Occipital lobe (tissue), 3 donors: ENCODE measurements at places on chromosomes 7 and 10.
A peak's percentile ranks its signal among the peaks of the same experiment; 100 is the strongest.

DNA sequence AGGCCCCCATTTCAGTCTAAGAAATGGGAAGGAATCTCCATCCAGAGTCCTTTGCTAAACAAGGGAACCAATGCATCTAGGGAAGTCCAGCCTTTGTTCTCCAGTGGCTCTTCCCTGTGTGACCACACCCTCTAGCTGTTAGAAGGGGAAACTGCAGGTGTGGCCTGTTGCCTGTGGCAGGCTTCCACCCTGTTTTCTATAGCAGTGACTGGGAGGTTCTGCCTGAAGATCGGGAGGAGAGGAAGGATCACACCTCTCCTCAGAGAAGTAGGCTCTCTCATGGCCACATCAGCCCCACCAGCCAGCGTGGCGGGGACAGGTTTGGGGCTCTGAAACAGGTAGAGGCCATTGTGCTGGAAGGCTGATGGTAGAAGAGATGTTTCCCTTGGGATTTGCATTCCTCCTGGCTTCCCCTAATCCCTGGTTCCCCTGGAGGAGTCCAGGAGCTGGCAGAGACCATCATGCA is 47.7 kb upstream of the TRIM8 start:
- no peak for DNase-seq

- DNase-seq: no peak
These were observed 227.8 kb upstream of the GRB10 start for GRCh38 chr7:51010534-51010933.

- no peak for DNase-seq
These were observed 17.3 kb upstream of the FAM241B start for GRCh38 chr10:69612760-69613159.

DNA sequence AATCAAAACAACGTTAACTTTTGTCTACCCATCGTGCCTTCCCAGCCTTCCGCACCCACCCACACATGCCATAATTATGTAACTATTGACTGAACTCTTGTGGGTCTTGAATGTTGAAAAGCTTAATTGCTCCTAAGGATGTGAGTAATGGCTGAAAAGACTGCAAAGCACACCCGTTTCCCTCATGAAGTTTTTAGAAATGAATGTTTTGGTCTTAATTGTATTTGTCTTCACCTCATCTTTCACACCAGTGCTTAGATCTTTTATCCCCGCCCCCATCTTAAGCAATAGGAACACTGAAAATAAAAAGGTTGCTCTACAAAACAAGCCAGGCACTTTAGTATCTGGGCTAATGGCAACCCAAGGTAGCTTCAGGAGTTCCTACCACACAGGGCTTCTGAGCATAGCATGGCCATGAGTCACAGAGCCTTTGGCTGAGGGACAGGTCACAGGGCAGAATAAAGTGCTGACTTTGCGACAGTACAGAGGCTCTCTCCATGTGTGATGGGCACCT is 690.5 kb downstream of the PARD3 start:
- no peak for DNase-seq

- DNase-seq: no peak
These were observed 67.6 kb downstream of the CDK6 start for GRCh38 chr7:92768501-92769393.

GRCh38 chr10:60304829-60305379 is 84.8 kb downstream of the ANK3 start:
- no peak for DNase-seq

DNA sequence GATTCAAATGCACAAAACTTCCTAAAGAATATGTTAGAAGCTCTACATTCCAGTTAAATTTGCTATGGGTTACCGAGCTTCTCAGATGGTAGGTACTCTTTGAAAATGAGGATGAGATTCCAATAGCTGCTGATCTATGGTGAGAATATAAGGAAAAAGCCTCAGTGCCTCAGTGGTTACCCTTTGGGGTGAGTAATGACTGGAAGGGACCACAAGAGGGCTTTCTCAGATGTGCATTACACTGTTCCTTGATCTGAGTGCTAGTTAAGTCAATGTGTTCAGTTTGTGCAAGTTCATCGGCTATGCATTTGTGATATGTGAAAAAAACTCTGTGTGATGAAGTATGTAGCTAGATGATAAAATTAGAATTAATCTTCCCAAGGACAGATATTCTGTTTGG is 3.5 kb downstream of the NRCAM start:
- no peak for DNase-seq

- DNase-seq: no peak
These were observed 9.9 kb downstream of the ZNF365 start for GRCh38 chr10:62384057-62384446.

DNA sequence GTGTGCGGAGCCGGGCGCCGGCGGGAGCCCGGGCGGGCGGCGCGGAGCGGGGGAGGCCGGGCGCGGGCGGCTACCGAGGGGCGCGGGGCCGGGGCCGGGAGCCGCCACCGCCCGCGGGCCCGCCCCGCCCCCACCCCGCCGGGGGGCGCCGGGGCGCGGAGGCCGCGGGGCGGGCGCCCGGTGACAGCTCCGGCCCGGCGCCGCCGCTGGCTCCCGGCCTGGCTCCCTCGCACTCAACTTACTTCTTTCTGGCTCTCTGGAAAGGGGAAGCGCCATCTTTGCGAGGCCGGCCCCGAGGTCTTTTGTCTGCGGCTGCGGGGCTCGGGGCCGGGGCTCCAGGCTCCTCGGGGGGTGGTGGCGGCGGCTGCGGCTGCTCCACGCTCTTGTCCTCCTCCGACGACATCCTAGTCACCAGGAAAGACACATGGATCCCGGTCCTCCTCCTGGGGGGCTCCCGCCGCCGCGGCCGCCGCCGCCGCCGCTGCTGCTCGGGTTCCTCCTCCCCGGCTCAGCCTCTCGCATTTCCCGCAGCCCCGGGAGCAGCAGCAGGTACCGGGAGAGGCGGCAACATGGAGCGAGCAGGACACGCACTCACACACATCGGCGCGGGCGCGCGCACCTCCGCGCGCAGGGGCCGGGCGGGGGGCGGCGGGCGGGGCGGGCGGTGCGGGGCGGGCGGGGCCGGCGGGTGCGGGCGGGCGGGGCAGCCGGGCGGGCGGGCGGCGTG is at the start of gene KMT2C:
KMT2C (minus strand) TSS at position 620 of the 727 bp plus-strand sequence; CDS start at position 403, 217 bp downstream.
- peak; percentile 28 for DNase-seq
